Stimulated activated CD8-positive, alpha-beta memory T cell treated with anti-CD3 and anti-CD28 coated beads, Interleukin-2, amount 100 ng/mL, for 48 hours (primary cell): ENCODE measurements at places on chromosomes 1 and 21.

DNA sequence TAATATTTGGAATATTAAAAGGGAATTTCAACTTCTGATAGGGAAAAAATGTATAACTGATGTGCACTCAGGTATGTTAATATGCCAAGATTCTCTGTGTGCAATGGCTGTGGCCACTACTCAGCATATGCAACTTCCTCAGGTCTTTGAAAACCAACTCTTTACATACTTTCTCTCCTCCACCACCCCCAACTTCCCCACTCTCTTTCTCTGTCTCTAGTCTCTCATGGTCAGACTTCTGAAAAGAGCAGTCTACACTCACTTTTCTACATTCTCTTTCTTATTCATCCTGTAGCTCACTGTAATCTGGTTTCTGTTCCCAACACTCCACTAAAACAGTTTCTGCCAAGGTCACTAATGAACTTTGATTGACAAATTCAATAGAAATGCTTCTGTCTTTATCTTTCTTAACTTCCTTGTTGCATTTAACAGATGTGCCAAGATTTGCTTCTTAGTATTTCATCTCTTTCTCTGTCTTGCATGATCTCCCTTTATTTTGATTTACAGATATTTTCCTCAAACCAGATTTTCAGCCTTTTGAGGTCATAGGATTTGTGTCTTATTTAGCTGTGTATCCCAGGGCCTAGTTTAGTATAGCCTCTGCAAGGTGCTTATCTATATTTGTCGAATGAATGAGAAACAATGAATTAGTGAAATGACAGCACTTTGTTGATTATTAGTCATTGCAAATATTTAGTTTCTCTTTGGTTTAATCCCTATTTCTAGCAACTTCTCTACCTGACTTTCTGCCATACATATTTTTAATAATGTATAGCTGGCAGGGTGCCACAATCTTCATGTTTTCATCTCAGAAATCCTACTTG, 168.9 kb downstream of the LMO4 start:
- DNase-seq = no peak

GRCh38 chr1:237975376-237975775, 84.7 kb upstream of the ZP4 start:
- DNase-seq = no peak

DNA sequence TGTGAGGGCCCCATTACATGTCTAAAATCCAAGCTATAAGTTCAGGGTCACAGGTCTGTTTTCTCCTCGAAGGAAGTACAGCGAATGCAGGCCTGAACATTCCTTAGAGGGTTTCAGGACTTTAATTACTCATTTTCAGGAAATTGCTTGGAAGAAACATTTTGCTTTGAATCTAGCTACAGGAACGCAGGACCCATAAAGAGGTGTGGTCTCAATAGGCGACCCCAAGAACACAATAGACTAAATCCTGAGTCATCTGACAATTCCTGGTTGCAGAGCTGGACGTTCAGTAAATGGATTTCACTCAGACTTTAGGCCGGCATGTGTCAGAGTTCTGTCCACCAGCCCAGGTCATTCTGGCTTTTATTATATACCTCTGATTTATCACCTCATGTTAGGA, 1.0 kb upstream of the ERG start:
- DNase-seq = no peak

- no peak for DNase-seq
These were observed 482.4 kb downstream of the OMA1 start for GRCh38 chr1:58064166-58064565.

GRCh38 chr1:29631361-29631760, 395.0 kb downstream of the PTPRU start:
- no peak for DNase-seq

- no peak for DNase-seq
These were observed 2.4 kb upstream of the E2F2 start for GRCh38 chr1:23533246-23534023.

- DNase-seq = no peak
These were observed 51.2 kb upstream of the RGS7 start for GRCh38 chr1:241408170-241408569.

GRCh38 chr1:17235135-17235885, 13.6 kb upstream of the PADI3 start:
- DNase-seq = no peak

DNA sequence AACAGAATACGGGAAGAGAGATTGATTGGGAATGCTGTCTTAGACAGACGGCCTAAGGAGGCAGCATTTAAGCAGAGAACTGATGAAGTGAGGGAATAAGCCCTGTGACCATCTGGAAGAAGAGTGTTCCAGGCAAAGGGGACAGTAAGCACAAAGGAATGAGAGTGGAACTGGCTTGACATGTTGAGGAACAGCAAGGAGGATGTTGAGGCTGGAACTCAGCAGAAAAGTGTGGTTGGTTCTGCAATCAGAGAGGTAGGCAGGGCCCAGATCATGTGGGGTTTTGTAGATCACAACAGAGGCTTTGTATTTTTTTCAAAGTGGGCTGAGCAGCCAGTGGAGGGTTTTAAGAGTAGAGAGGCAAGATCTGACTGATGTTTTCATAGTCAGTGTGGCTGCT, 157.4 kb downstream of the DNM3 start:
- DNase-seq = no peak

DNA sequence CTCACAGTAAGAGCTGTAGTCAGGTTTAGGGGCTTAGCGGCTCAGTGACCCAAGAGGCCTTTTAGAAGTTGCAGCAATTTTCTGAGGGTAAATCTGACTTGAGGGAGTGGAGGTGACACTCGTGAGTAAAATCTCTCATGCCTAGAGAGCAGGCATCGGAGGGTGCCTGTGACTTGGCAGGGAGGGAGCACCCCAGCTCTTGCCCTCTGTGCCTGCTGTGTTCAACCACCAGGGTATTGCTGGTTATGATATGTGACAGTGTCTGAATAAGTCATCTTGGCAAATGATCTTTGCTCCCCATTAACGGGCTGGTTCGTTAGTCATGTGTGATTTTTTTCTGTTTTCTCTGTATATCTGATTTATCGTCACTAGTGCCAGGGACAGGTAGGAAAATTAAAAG, 5.9 kb downstream of the MAN1C1 start:
- DNase-seq = no peak

DNA sequence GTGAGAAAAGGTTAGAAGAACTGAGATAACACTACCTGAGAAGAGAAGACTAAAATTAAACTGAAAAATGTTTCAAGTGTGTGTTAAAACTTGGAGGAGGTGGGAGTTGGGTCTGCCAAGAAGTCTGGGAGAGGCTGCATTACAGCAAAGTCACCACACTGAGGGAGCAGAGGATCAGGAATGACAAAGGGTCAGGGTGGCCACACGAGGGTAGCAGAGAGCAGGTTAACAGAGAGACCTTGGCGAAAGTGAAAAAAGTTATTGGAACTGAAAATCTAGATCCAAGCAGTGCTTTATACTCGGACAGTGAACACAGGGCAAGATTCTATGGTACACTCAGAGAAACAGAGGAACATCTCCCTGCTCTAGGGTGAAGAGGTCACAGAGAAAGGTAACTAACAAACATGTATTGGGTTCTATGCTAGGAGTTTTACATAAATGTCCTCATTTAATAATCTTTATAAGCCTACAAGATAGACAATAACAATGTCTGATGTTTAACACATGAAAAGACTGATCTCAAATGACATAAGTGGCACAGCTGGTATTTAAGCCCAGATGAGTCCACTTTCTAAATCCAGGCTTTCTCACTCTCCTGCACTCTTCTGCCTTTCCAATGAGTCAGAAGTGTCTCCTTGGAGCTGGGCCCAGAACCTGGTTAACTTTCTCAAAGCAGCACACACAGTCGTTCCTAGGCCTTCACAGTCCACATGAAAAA, 10.3 kb upstream of the CADM3 start:
- peak; percentile 33 for DNase-seq

DNA sequence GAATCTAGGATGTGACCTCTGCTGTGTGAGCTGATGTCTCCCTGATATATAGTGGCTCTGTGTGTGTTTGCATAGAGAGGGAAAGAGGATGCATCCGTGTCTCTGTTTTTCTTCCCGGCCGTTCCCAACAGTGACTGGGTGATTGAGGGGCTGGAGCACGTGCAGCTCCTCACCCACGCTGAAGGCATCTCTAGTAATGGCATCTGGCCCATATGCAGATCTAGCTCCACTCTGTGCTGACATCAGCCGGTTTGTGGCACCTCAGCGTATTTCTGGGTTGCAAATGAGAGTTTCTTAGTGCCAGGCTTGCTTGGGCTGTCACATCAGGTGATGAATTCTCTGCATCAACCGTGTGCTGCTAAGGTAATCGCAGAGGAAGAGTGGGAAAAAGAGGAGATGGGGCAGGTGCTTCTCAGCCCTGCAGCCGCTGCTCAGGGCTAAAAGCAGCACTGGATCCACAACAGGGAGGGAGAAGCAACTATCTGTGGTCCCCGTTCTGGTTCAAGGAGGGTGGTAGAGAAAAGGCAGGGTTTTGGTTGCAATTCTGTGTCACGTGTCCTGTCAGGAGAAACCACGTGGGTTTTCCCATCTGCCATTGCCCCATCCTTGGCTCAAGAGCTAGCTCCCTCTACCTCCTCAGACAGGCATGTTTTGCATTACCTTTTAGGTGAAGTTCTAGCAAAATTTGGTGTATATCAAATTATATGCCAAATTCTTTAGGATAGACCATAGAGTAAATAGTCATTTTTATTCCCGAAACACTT, 282.9 kb downstream of the PBX1 start:
- DNase-seq = no peak

GRCh38 chr1:199742547-199742946, 285.0 kb upstream of the NR5A2 start:
- DNase-seq = no peak

DNA sequence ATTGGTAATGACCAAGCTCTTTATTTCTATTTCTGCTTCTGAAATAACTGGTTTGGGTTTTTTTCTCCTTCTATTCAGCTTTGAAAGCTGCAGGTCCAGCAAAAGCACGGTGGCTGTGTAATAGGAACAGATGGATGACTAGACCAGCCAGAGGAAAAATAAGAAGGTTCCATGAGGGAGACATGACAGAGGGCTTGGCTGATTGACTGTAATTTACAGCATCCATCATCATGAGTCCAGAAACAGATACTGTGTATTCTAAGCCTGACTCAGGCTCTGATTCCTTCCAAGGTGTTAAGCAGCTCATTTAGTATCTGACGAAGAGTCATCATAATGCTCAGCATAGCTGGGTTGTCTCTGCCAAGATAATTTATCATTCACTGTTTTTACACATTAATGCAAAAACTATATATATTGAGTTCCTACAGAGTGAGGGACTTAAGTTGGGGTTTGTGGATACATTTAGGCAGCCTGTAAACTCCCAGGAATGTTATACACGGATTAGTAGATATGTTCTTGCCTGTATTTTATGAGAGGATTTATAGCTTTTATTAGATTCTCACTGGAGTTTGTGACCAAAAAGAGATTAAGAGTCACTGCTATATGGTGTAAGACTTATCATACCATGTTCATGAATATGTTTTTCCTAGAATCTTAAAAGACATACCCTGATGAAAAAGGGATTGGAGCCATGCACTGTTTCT, 72.6 kb downstream of the SGIP1 start:
- no peak for DNase-seq

GRCh38 chr1:39988618-39989343, 33.8 kb downstream of the MFSD2A start:
- no peak for DNase-seq

- DNase-seq = no peak
These were observed 178.4 kb downstream of the GRIK3 start for GRCh38 chr1:36855699-36856494.

GRCh38 chr1:99652881-99653281, 7.0 kb downstream of the PALMD start:
- DNase-seq = no peak

DNA sequence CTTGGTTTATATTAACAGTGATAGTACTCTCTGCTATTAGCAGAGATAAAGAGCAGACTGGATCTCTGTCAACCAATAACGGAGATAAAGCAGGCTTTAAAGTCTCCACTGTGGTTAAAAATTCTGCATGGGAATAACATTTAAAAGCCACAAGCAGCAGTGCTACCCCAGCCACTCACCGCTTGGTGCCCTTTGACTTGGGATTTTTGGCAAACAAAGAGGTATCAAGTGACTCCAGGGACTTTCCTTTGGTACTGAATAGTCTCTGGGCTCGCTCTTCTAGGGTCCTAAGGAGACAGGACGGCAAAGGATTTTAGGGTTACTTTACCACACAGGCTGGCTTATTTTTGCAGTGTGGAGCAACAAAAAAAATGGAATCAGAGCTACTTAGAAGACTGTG, 11.3 kb downstream of the SF3A3 start:
- DNase-seq = no peak

DNA sequence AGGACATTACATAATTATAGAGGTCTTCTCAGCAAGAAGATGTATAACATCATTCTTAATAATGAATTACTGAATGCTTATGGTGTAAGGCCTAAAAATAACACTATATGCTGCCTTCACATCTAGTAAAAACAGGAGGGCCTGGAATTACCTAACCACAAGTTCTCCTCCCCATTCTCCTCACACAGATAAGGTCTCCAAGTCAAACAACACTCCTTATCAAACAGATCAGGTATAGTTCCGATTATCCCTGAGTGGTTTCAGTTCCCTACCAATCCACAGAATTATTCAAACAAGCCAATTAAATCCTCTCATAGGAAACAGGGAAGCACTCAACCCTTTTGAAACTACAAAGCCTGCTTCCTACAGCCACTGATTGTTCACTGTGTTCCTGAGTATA, 4.0 kb upstream of the AGBL4 start:
- no peak for DNase-seq

GRCh38 chr1:17682400-17682799, 72.7 kb upstream of the ACTL8 start:
- no peak for DNase-seq

GRCh38 chr1:12714710-12715475, 1.0 kb upstream of the AADACL3 start:
- no peak for DNase-seq

GRCh38 chr1:116766616-116767469, 12.6 kb downstream of the CD2 start:
- DNase-seq = no peak
